Pancreas (tissue), 10 donors: ENCODE measurements at places on chromosomes 3 and 15. TPM values are rescaled to one million over a fixed set of nuclear protein-coding genes. Genes with fewer than 3 reads are reported as not detected.

The CCDC13 gene
- total RNA-seq, result 1.0 TPM

The MOBP gene
- total RNA-seq, result not detected

The ALG1L2 gene
- not detected for total RNA-seq

The SPRED1 gene
- 4.3 TPM for total RNA-seq

GRCh38 chr15:78055919-78056713 lies 21.4 kb downstream of the TBC1D2B start:
- no peaks in the 10 kb centered on the region for H3K36me3 ChIP-seq
- H3K27ac ChIP-seq, result peak overlapping the region; percentile 84
- H3K4me1 ChIP-seq, result peaks cover 64% of the 10 kb centered on the region
- no peak overlapping the region for H3K4me3 ChIP-seq
- DNase-seq, result no peak
- no peaks in the 10 kb centered on the region for H3K27me3 ChIP-seq

DNA sequence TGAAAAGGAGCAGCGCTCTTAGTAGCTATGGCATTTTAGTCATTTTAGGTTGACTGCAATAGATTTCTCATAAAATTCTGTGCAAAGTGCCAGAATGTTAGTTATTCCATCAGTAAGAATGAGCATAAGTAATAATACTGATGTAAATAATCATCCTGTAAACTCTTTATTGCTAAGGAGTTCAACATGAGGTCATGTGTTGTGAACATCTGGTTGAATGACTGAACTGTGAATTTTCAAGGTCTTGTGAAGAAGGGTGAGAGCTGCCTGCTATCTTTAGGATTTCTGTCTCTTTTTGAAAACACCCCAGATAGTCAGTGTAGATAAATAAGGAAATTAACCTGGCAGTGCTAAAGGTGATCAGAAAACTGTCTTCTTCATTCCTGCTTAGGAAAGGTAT lies 333.4 kb upstream of the TBC1D5 start:
- no peak overlapping the region for H3K27ac ChIP-seq
- no peak overlapping the region for H3K4me3 ChIP-seq
- no peak for DNase-seq
- no peaks in the 10 kb centered on the region for H3K36me3 ChIP-seq
- no peaks in the 10 kb centered on the region for H3K4me1 ChIP-seq
- no peaks in the 10 kb centered on the region for H3K27me3 ChIP-seq

DNA sequence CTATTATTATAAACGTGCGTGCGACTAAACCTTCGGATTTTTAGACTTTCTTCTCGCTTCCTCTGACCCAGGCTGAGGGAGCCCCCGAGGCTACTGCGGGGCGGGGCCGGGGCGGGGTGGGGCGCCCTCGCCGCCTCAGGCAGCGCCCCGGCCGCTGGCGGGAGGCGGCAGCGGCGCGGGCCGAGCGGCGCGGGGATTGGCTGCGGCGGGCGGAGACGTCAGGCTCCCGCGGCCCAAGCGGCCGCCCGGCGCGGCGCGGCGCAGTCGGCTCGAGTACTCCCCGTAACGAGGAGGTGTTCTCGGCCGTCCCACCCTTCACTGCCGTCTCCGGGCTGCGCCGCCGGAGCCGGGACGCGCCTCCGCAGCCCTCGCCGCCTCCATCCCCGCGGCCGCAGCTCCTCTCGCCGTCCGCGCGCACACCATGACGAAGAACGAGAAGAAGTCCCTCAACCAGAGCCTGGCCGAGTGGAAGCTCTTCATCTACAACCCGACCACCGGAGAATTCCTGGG lies at the start of gene ATP1B3:
Gene ATP1B3, plus strand, starts transcription at position 263 of the 510 bp plus-strand sequence. Its CDS starts 159 bp downstream, at position 422.
- peak; percentile 85 for DNase-seq
- H3K27ac ChIP-seq, result peak within 1 kb of the TSS; percentile 88
- H3K27me3 ChIP-seq, result no peaks in the 10 kb centered on the region
- no peaks in the 10 kb centered on the region for H3K36me3 ChIP-seq
- H3K4me3 ChIP-seq, result peak within 1 kb of the TSS; percentile 77

- peaks cover 87% of the 10 kb centered on the region for H3K27me3 ChIP-seq
- H3K36me3 ChIP-seq, result no peaks in the 10 kb centered on the region
- H3K27ac ChIP-seq, result no peak overlapping the region
Measured at GRCh38 chr3:147393943-147394883, 12.1 kb downstream of the ZIC4 start.

DNA sequence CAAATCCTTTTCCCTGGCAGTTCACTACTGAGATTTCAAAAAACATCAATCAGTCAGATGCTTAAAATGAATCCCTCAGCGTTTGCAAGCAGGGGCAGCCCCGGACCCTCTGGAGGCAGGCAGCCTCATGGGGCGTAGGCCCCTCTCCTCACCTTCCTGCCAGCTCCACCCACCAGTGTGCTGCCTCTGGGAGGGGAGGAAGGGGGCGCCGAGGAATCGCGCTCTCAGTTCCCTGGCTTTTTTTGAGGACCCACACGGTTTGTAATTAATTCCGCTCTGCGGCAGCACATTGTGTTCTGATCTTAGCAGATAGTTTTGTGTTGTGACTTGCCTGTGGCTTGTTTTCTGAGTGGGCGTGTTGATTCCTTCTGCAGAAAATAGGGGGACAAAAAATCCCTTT lies 159.9 kb downstream of the KLF13 start:
- H3K4me3 ChIP-seq, result no peak overlapping the region
- no peaks in the 10 kb centered on the region for H3K36me3 ChIP-seq
- DNase-seq, result no peak
- H3K27me3 ChIP-seq, result no peaks in the 10 kb centered on the region
- no peak overlapping the region for H3K27ac ChIP-seq

DNA sequence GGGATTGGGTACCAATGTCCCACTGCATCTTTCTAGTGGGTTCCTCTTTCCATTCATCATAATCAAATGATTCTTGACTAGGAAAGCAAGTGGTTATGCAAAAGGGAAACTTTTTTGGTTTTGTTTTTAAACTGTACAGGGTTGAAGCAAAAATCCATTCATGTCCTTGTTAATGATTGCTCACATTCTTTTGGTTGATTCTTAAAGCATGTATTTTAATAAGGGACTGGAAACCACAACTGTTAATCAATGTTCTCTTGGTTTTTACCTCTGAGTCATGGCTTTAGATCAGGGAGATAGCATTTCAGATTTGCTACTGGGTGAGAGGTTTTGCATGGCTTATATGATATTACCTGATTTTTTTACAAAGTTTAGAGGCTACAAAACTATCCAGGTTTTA lies 371.7 kb upstream of the RGMA start:
- no peak overlapping the region for H3K27ac ChIP-seq
- no peaks in the 10 kb centered on the region for H3K4me1 ChIP-seq
- H3K4me3 ChIP-seq, result no peak overlapping the region

- no peak within 1 kb of the TSS for H3K27ac ChIP-seq
- peak within 1 kb of the TSS; percentile 72 for H3K4me3 ChIP-seq
- H3K36me3 ChIP-seq, result no peaks in the 10 kb centered on the region
- H3K4me1 ChIP-seq, result no peaks in the 10 kb centered on the region
Measured at GRCh38 chr15:50181969-50182218, at the start of gene SLC27A2. Gene SLC27A2 (plus strand): TSS chr15:50182196. CDS start chr15:50182428, 232 bp downstream.

DNA sequence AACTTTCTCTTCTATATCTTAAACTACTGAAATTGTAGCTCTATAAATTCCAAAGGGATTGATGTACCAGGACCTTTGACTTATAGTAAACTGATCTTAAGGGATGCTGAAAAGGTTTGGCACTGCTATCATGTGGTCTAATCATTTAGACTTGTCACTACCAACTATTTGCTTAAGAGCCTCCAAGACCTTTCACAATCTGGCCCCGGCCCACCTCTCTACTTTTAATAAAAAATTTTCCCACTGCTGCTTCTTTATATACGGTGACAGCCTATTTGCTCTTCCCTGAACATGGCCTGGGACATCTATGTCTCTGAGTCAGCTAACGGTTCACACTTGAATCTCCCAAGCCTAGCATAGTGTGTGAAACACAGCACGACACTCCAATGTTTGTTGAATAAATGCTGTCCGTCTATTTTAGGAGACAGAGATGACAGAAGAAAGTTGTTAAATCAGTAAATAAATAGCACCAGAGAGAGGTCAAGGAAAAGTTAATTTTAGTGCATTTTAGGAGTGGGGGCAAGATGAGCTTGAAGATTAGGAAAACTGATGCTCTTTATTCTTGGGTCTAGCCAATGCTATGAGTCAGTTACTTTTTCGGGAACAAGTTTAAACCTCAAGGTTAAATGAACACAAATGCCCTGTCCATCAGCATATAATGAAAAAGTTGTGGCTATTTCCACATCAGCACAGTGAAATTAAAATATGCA lies 212.9 kb downstream of the TIGIT start:
- no peaks in the 10 kb centered on the region for H3K36me3 ChIP-seq
- no peaks in the 10 kb centered on the region for H3K4me1 ChIP-seq
- H3K4me3 ChIP-seq, result no peak overlapping the region
- H3K27me3 ChIP-seq, result no peaks in the 10 kb centered on the region

DNA sequence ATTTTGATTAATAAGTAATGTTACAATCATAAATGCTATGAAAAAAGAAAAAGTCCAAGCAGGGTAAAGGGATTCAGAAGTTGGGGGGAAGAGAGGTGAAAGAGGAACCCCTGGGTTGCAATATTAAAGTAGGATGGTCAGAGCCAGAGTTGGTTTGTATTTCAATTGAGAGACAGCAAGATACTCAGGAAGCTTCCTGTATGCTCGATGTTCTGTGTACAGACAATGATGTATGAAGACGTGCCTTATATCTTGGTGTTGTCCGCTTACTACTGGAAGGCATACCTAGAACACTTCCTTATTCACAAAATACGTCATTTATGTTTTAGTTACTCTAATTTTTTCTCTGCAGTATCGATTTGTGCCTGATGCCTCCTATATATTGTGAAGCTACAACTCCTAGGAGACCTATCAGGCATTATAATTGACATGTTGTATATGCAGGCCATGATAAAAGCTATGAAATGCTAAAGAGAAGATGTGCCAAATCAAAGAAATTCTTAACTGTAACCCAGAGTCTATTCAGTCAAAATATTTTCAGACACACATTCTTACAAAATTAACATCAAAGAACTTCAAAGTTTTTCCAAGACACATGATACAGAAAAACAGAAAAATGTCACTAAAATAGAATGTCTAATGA lies 87.5 kb downstream of the TBL1XR1 start:
- no peaks in the 10 kb centered on the region for H3K36me3 ChIP-seq
- H3K27me3 ChIP-seq, result no peaks in the 10 kb centered on the region
- no peak overlapping the region for H3K4me3 ChIP-seq

GRCh38 chr3:46107682-46108081 lies 80.4 kb upstream of the XCR1 start:
- no peak for DNase-seq
- no peaks in the 10 kb centered on the region for H3K4me1 ChIP-seq
- no peak overlapping the region for H3K27ac ChIP-seq

- no peak overlapping the region for H3K27ac ChIP-seq
- no peaks in the 10 kb centered on the region for H3K4me1 ChIP-seq
- no peaks in the 10 kb centered on the region for H3K36me3 ChIP-seq
- H3K27me3 ChIP-seq, result no peaks in the 10 kb centered on the region
Measured at GRCh38 chr3:46284981-46285683, 42.9 kb downstream of the CCR3 start.

GRCh38 chr15:63338170-63338569 lies 43.5 kb downstream of the CA12 start:
- DNase-seq, result no peak
- H3K4me3 ChIP-seq, result no peak overlapping the region
- H3K27me3 ChIP-seq, result no peaks in the 10 kb centered on the region
- no peak overlapping the region for H3K27ac ChIP-seq

- no peaks in the 10 kb centered on the region for H3K27me3 ChIP-seq
- no peak overlapping the region for H3K27ac ChIP-seq
- H3K36me3 ChIP-seq, result no peaks in the 10 kb centered on the region
- H3K4me1 ChIP-seq, result peaks cover 19% of the 10 kb centered on the region
Measured at GRCh38 chr3:182967218-182968204, 12.8 kb downstream of the DCUN1D1 start.
